NK-92 treated with Interleukin-12 subunit alpha and Interleukin-12 subunit beta, amount 100 ng/mL, for 24 hours (cell line): ENCODE measurements at places on chromosomes 16 and 17.

GRCh38 chr16:7271486-7271885, 61.2 kb upstream of the RBFOX1 start:
- no peak for DNase-seq

DNA sequence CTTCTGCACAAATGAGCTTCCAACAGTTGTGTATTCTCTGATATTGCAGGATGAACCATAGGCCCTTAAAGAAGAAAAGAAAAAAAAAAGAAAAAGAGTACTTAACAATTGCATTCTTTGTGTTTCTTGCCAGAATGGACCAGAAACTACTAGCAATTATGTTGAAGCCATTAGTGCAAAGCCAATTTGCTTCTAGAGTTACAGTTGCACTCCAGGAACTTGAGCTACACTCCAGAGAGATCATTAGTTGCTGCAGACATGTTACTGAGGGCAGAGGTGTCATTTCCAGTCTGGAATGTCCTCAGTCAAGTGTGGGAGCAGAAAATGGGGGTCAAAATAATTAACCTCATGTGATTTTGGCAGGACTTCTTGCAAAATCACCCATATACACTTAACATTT, 85.6 kb upstream of the CCL2 start:
- DNase-seq: no peak

GRCh38 chr17:69213059-69213813, 15.4 kb downstream of the ABCA10 start:
- no peak for DNase-seq

DNA sequence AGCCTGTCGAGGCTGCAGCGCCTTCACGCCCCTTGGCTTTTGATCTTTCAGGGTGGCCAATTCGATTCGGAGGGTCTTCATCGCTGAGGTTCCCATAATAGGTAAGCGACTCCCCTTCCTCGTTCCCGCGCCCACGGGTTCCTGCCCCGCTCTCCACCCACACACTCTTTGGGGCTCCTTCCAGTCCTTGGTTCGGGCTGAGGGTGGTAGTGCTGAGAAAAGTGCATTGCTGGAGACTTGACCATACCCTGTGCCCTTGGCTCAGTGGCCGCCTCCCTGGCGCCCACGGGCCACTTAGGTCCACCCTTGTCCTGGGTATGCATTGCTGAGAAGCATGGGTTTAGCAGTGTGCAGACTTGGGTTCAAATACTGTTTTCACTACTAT, 491 bp downstream of the POLR2C start:
- DNase-seq: no peak

DNA sequence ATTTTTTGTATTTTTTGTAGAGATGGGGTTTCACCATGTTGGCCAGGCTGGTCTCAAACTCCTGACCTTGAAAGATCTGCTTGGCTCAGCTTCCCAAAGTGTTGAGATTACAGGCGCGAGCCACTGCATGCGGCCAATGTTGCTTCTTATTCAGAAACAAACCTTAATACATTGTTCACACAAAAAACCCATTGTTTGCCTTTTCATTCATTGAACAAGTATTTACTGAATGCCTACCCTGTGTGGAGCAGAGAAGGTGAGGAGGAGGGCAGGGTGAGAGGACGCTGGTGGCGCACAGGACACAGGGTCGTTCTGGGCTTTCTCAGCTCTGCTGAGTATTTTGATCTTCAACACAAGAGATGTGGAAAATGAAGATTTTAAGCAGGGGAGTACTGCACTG, 8.0 kb upstream of the KRT23 start:
- DNase-seq: no peak
